ENCODE measurements at places on chromosomes 7 and 10. TPM values are rescaled to one million over a fixed set of nuclear protein-coding genes. Genes with fewer than 3 reads are reported as not detected.

NME8 gene
- total RNA-seq: not detected

- no peak for DNase-seq
Measured at GRCh38 chr10:101089520-101090299, 27.9 kb downstream of the KAZALD1 start.

DNA sequence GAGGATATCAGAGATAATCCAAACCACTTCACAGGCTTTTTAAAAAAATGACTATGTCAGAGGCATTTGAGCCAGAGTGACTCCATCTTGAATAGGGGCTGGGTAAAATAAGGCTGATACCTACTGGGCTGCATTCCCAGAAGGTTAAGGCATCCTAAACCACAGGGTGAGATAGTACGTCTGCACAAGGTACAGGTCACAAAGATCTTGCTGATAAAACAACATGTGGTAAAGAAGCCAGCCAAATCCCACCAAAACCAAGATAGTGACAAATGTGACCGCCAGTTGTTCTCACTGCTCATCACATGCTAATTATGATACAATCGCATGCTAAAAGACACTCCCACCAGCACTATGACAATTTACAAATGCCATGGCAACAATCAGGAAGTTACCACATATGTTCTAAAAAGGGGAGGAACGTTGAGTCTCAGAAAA is 177.5 kb downstream of the RAPGEF5 start:
- DNase-seq: peak; percentile 30

GRCh38 chr7:148884049-148884298 is at the start of gene EZH2:
Gene EZH2, minus strand, starts transcription at chr7:148884291. Its CDS starts 36,993 bp downstream, at chr7:148847298.
- no peak for DNase-seq

GNGT1 gene
- not detected for total RNA-seq

GRCh38 chr7:93016681-93017381 is 100.9 kb downstream of the SAMD9 start:
- DNase-seq: no peak

DNA sequence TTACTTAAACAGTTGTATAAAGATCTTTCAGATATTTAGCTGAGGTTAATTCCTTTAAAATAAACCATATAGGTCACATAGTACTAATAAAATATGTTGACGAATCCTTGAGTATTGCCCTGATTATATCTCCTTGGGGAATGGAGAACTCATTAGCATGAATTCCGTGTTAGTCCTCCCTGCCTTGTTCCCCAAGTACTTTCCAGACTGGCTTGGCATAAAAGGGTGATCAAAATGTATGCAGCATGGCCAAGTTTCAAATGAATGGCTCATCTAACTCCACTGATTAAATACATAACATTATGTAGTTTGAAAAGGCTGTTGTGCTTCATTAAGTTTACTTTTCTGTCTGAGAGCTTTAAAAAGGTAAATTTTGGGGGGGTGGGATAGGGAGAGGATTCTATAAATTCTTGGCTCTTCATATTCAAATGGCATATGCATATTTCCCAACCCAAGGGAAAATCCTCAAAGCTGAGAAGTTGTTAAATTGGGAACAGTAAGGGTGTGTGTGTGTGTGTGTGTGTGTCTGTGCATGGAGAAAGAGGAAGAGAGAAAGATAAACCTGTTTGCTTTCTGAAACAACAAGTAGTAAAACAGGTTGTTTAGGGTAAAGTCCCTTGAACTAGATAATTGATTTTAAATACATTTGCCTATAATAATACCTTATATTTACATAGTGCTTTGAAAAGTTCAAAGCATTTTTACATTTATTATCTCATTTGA is 4.8 kb upstream of the ADD3 start:
- DNase-seq: no peak

COBL gene
- total RNA-seq: 0.81 TPM

CHAT gene
- not detected for total RNA-seq
